ENCODE measurements at places on chromosomes 2 and 18.

DNA sequence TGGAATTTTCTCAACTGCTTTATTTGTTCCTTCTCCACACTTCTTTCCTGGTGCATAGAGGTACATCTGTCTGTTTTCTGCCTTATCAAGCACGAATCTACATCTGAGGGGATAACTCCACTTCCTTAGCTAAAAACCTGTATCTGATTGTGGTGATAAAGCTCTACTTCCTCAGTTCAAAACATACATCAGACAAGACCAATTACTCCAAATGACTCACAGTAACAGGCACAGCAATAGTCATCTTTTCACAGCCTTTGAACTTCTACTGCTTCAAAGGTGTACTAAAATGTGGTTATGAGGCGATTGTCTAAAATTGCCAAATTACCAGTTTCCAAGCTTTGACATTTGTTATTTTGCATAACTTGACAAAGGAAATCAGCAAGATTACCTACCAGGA is 803.6 kb upstream of the ZEB2 start:
- DNase-seq, result no peak

GRCh38 chr2:196980001-196980400 is 53.5 kb upstream of the PGAP1 start:
- DNase-seq, result no peak

- no peak for DNase-seq
Observed at GRCh38 chr2:194383401-194383800, 1273.6 kb upstream of the SLC39A10 start.

DNA sequence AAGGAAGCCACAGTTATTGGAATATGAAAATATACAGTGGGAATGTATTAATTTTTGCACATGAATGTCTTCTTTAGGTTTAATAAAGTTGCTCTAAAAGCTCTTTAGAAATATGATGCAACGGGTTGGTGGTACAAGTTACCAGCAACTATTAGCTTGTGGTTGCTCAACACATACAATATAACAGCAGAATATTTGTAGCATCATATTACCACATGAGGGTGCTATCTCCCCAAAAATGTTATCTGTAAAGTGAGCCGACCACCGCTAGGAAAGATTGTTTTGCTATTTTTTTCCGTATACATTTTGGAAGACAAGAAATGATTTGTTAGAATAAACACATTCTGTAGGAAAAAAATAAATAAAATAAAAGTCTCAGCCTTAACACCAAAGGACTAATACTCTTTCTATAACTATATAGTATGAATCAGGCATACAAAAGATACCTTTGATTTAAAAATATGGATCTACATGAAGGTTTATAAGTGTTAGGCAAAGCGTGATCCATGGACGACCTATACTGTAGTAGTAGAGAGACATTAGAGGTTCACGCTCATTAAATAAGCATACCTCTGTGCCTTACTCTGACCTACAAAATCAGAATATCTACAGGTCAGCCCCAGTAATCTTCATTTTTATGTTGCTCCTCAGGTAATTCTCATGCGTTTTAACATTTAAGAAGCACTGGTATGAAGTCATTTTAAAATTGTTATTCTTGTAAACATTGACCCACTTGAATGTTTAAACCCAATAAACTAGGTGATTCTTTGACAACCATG is 1110.6 kb upstream of the ACVR2A start:
- peak; percentile 13 for DNase-seq

DNA sequence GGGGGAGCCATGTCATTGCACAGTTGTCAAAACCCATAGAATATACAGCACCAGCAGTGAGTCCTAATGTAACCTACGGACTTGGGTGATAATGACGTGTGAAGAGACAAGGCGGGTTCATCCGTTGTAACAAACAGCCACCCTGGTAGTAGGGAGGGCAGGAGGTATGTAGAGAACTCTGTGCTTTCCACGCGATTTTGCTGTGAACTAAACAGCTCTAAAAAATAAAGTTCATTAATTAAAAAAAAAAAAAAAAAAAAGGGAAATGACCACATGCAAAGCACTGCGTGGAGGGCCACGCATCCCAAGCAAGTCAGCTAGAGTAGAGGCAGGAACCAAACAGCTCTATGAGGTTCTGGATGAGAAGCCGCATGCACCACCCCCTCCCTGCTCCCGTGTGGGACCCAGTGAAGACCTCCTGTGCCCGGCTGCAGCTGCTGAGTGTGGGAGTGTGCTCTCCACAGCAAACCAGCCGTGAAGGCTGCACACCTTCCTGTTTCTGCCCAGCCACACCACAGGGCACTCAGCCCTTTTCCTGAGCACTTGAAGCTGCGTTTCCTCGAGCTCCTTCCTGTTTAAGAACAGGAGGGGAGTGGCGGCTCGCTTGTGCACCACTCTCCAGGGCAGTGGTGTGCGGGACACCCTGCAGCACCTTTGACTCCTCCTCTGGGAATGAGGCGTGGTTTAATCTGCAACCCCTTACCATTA is 65.6 kb downstream of the ODC1 start:
- DNase-seq, result no peak
